DMS 273 treated with DMSO at 0.1 percent for 48 hours (cell line): ENCODE measurements at places on chromosomes 5 and 9.

DNA sequence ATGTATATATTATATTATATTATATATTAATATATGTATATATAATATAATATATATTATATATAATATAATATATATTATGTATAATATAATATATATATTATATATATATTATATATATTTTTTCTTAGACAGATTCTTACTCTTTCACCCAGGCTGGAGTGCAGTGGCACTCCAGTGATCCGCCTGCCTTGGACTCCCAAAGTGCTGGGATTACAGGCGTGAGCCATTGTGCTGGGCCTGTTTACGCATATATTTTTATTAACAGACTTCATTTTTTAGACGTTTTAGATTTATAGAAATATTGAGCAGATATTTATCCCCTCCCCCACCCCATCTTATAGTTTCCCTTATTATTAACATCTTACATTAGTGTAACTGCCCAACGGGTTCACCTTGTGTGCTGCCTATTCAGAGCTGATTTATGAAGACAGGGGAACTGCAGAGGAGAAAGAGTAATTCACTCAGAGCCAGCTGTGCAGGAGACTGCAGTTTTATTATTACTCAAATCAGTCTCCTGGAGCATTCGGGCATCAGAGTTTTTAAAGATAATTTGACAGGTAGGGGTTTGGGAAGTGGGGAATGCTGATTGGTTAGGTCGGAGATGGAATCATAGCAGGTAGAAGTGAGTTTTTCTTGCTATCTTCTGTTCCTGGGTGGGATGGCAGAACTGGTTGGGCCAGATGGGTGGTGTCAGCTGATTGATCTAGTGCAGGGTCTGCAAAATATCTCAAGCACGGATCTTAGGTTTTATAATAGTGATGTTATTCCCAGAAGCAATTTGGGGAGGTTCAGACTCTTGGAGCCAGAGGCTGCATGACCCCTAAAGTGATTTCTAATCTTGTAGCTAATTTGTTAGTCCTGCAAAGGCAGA lies 93.4 kb downstream of the UNC13B start:
- no peak for DNase-seq

DNA sequence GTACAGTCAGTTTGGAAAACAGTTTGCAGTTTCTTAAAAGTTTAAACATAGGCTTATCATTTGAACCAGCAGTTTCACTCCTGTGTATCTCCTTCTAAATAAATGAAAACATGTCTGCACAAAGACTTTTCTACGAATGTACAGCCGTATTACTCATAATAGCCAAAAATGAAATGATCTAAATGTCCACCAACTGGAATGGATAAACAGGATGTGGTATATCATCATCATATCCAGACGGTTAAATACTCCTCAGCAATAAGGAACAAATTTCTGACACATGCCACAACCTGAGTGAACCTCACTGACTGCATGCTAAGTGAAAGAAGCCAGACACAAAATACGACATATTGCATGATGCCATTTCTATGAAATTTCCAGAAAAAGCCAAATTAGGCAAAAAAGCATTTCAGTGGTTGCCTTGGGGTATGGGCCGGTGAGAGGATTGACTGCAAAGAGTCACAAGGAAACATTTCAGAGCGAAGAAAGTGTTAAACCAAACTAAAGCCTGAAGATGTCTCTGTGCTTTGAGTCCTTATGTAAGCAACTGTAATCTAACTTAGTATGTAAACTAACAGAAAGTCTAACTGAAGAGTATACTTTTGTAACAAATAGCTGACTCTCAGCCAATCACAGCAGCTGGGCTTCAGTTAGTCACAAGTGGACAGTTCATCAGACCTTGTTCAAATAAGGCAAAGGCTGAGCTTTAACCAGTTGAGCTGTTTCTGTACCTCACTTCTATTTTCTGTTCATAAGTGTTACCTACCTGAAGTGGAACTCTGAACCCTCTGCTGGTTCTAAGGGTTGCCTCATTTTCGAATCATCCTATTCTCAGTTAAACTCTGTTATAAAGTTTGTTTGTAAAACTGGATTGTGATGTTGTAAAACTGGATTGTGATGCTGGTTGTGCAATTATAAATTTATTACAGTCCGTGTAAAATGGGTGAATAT lies 65.2 kb downstream of the TRIO start:
- no peak for DNase-seq

GRCh38 chr5:156400231-156400986 lies 73.4 kb downstream of the SGCD start:
- no peak for DNase-seq

DNA sequence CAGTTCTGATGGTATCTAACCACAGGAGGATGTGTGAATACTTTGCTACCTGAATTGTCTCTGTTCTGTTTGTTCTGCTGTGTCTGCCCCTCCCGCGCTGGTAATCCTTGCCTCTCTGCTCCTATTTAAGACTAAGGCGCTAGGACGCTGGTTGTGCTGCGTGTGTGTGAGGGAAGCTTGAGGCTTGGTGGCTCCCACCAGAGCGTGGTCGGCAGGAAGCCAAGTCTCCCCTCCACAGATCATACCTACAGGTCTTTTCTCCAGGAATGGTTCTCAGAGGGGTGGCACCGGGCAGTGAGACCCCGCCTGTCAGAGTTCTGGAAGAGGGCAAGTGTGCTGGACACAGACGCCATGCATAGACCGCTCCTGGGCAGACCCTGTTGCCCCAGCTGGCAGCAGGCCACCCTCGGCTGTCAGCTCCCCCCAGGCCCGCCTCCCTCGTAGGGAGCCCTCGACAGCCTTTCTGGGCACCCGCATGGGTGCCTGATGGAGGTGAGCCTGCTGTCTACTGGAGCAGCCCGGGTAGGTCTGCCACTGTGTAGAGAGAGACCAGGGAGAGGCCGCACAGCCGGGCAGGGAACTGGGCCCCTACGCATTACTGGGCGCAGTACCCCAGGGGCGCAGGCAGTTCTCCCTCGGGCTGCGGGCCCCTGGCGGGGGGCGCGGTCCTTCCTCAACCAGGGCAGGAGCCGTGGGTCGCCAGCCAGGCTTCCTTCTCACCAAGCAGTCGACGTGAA lies 53.4 kb upstream of the ROR2 start:
- DNase-seq = no peak

DNA sequence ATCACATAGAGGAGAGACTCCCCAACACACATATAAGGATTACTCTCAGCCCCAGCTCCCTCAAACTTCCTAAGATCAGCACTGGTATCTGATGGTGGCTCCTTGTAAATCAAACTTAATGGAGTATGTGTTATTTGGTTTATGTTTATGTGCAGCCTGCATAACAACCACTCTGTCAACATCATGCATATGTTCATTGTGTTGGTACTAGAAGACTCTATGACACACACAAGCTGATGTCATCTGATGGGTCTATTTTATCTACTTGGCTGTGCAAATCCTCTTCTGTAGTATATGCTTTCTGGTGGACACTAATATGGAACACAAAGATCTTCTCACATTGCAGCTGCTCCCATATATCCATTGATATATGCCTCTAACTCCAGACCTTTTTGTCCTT lies 134.0 kb upstream of the FAM174A start:
- no peak for DNase-seq

DNA sequence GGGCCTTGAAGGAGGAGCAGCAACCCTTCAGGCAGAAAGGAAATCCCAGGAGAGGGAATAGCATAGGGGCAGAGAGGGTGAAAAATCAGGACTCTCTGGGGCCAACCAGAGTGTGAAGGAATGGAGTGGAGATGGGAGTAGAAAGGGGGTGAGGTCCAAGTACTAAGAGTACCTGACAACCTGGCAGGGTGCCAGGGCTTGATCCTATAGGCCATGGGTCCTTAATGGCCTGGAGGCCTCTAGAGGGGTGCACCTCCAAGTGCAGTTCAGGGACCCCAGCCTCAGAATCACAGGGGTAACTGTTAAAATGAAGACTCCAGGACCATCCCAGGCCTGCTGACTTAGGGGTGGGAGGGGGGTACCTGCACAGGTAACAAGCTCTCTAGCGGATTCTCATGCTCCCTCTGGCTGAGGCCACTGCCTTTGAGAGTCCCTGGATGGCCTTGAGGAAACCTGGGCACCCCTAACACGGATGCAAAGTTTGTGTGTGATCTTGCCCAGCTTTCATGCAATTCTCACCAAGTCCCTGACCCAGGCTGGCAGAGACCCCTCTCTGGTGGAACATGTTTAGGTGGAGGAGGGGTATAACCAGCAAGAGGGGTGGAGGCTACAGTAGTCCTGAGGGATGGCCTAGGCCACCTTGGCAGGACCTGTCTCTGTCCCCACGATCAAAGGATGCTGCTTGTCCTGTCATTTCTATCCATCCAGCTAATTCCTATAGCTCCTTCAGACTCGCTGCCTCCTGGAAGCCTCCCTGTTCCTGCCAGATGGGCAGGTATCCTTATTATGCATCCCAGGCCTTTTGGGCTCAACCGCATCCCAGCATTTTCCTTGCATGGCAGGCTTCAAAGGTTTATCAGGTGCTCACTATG lies 17.6 kb upstream of the CSF1R start:
- DNase-seq = no peak

DNA sequence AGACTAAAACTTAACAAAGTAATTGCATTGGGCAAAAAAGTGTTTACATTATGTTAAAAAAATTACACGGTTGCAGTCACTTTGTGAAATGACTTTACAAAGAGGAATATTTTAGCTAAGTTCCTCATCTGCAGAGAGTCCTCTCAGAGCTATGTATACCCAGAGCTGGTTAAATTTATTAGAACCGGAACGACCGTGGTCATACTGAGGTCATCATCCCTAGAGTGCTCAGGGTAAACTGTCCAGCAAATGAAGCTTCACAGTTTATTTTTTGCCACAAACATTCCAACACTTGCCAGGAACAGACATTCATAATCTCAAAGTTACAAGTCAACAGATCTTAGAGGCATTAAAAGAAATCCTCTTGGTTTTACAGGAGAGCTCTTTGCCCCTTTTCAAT lies 897 bp downstream of the ROPN1L start:
- DNase-seq = no peak

GRCh38 chr9:120388003-120388855 lies 191.7 kb downstream of the CDK5RAP2 start:
- no peak for DNase-seq

GRCh38 chr5:45385321-45386058 lies 310.7 kb downstream of the HCN1 start:
- DNase-seq = no peak

GRCh38 chr9:102832814-102833213 lies 162.3 kb upstream of the CYLC2 start:
- DNase-seq = no peak

GRCh38 chr9:135127718-135128670 lies 40.5 kb downstream of the OLFM1 start:
- DNase-seq = no peak

DNA sequence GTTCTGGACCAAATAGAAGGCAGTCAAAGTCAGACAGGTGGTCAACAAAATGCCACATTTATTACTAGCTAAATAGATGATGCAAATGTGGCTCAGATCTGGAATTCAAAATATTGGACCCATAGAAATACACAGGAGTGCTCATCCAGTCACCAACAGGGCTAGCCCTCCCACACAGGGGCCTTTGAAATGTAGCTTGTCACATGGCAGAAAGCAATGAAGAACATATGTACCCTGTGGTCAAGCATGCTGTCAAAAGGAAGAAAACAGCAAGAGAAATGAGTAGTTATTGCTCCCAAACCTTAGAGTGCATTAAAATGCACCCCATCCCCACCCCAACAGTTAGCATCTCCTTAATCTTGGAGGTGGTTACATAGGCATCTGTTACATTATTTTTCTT lies 20.9 kb upstream of the CCDC112 start:
- no peak for DNase-seq

GRCh38 chr5:57231607-57232006 lies 57.7 kb downstream of the GPBP1 start:
- no peak for DNase-seq

- no peak for DNase-seq
These were observed 2.3 kb downstream of the RALGPS1 start for GRCh38 chr9:126916909-126917308.

GRCh38 chr9:70121818-70122436 lies 78.3 kb downstream of the MAMDC2 start:
- no peak for DNase-seq
